C1 segment of cervical spinal cord (tissue), 14 donors: ENCODE measurements at places on chromosomes 1 and 21.

DNA sequence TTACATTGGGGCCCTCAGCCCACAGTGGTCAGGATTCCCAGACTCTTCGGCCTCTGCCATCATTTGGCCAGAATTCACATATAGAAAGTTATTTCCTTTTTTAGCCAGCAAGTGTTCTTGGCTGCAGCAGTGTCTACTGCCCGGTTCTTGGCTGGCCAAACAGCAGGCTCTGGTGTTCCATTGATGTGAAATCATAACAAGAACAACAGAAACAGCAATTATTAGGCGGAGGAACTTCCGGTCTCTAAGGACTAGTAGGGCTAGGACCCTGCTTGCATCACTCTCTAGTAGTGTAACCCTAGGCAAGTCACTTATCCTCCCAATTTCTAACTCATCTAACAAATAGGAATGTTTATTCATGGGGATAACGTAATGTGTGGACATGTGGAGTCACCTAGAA lies 8.7 kb upstream of the GJA5 start:
- no peak for DNase-seq

GRCh38 chr1:203263496-203263895 lies 34.0 kb upstream of the CHIT1 start:
- DNase-seq, result no peak

GRCh38 chr1:18211764-18212163 lies 104.2 kb downstream of the IGSF21 start:
- DNase-seq, result peak; percentile 47

DNA sequence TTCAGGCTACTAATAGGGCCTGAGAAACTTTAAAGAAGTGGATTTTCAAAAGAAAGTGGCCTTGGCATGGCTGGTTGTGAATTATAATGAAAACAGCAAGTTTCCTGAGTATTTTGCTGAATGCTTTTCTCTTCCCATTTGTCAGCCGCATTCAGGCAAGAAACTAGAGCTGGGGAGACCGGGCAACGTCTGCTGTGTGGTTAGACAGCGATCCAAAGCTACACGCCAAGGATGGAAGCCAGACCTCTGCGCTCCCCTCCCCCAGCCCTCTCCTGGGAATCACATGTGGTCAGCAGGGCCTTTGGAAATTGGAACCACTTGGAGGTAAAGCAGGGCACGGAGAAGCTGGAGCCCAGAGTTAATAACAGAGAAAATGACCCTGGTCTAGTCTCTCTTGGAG lies 114.1 kb upstream of the CD34 start:
- no peak for DNase-seq

- DNase-seq, result no peak
These were observed 25.9 kb downstream of the C2CD2 start for GRCh38 chr21:41927727-41928409.

DNA sequence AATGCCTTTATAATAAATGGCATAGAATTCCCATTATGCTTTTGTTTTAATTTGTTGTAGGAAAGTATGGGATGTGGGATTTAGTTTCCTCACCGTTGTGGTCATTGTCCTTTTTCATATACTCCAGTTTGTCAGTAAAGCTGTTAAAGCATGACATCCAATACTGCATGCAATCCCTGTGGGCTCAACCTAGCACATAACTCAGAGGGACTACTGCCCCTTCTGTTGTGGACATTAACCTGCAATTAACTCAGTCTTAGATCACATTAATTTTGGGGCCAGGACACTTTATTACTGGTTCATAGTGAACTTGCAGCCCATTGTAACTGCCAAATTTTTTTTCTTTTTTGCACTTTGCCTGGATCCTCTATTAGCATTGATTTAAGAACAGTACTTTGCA lies 112.5 kb downstream of the DNM3 start:
- DNase-seq, result no peak

- DNase-seq, result no peak
These were observed 46.8 kb upstream of the C1orf198 start for GRCh38 chr1:230915078-230915477.

GRCh38 chr1:201469645-201470074 lies 672 bp upstream of the PHLDA3 start:
- no peak for DNase-seq

- no peak for DNase-seq
These were observed 101.2 kb downstream of the RERE start for GRCh38 chr1:8716238-8716637.

DNA sequence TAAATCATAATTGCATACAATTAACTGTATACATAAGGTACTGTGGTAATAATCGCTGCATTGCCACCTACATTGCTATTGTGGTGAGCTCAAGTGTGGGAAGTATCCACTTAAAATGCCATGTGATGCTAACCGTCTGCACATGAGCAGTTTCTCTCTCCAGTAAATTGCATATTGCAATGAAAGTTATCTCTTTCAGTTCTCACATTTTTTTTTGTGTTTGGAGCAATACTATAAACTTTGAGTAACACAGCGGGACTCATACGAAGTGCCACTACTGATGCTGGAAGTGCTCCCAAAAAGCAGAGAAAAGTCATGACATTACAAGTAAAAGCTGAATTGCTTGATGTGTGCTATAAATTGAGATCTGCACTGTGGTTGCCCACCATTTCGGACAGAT lies 38.5 kb downstream of the DISC1 start:
- no peak for DNase-seq

DNA sequence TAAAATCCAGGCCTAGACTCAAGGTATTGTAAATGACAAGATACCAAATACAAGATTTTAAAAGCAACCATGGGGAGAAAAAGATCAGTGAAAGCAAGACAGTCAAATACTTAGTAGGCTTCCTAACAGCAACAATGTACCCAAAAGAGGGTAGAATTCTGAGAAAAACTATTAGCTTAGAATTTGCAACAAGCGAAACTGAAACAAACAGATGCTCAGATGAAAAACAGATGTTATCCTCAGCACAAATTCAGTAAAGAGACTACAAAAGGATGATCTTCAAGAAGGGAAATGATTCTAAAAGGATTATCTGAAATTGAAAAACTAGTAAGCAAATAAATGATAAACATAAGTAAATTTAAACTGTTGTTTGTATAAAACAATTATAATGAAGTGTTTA lies 40.0 kb downstream of the PDC start:
- DNase-seq, result no peak

GRCh38 chr1:163807331-163808049 lies 485.7 kb downstream of the NUF2 start:
- no peak for DNase-seq

GRCh38 chr1:118488787-118489186 lies 303.8 kb upstream of the SPAG17 start:
- no peak for DNase-seq

GRCh38 chr1:52139817-52140540 lies 1.9 kb upstream of the ZFYVE9 start:
- DNase-seq, result no peak

- no peak for DNase-seq
These were observed 8.8 kb downstream of the SMCP start for GRCh38 chr1:152886758-152887409.

DNA sequence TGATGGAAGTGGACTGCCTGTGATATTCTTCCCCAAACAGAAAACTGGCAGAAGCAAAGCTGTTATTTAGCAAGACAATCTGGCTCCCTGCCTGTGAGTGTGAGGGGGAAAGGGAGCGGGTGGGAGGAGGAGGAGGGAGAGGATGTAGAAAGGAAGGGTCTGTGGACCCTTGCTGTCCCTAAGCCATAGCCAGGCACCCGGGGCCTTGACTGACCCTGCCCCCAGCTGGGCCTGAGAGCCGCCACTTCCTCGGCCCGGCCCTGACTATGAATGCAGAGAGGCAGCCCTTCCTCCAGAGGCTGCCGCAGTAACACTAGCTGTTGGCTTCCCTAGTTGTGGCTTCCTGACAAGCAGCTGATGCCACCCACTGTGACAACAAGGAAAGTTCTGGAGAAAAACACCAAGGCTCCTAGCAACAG lies 13.9 kb downstream of the PLA2G2F start:
- DNase-seq, result peak; percentile 64

DNA sequence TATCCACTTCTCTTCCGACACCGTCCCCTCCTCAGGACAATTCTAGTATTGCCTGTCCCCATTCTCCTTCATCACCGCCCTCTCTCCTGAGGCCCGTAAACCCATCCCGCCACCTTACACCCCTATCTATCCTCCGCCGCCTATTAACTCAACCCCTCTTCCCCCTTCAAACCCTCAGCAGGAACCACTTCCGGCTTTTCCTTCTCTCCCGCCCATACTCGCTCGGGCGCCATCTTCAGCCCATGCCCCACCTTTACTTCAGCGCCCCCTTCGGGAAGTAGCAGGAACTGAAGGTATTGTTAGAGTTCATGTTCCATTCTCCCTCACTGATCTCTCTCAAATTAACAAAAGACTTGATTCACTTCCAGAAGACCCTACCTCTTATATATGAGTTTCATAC lies 31.6 kb downstream of the VN1R5 start:
- no peak for DNase-seq

DNA sequence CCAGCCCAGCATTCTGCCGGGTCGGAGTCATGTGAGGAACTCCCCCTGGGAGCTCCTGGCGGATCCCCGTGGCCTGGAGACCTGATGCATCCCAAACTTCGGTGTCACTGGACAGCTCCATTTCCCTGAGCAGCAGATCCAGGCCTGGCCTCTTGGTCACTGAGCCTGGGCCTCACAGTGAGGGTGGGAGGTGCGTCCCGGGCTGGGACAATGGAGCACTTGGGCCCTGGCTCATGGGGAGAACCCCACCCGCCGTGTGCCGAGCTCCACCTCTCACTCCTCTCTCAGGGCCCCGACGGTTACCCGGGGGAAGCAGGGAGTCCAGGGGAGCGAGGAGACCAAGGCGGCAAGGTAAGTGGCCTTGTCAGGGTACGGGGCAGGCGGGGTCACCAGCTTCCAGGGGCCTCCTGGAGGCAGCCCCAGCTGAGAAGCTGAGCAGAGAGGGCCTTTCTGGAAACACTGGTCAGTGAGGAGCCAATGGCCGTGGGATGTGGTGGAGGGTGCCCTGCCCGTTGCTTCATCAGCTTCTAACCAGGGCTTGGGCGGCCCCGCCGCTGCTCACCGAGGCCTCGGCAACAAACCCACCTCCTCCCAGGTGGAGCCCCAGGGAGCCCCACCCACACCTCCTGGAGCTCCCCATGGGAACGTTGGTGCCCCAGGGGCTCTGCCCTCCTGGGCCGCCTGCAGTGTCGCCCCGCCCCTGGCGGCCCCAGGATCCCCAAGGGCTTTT lies 19.8 kb downstream of the COL6A2 start:
- DNase-seq, result no peak

DNA sequence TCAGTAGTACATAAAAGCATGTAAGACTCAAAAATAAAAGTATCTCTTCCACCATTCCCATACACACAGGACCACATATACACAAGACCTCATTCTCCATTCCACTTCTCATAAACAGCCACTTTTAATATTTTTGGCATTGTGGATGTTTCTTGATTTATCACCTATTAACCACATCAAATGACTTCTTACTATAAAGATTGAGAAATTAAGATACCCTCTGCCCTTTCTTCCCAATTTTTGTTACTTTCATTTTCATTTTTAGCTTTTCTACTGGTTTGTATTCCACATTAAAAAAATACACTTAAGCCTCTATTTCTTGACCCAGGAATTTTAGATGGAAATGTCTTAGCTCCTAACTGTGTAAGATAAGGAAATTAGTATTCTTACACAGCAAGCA lies 22.8 kb downstream of the AKT3 start:
- DNase-seq, result no peak

DNA sequence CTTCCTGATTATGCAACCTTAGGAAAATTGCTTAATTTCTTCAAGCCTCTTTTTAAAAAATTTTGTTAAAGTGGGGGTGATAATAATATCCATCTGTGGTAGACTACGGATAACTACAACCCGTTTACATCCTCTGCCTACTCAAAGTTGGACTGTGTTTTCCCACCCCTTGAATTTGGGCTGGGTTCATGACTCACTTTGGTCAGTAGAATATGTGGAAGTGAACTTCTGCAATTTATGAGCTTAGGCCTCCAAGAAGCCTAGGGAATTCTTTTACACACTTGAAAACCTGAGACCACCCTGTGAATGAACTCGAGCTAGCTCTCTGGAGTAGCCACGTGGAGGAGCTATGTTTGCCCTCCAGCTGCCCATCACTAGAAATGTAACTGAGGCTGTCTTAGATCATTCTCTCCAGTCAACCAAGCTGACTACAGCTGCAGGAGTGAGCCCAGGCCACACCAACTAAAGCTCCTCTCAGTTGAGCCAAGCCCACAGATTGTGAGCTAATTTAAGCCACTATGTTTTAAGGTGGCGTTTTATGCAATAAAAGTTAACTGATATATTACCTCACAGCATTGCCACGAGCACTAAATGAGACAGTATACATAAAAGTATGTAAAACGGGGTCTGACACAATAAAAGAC lies 29.6 kb upstream of the CACHD1 start:
- no peak for DNase-seq

GRCh38 chr1:6329851-6330250 lies 63.7 kb downstream of the ACOT7 start:
- no peak for DNase-seq

DNA sequence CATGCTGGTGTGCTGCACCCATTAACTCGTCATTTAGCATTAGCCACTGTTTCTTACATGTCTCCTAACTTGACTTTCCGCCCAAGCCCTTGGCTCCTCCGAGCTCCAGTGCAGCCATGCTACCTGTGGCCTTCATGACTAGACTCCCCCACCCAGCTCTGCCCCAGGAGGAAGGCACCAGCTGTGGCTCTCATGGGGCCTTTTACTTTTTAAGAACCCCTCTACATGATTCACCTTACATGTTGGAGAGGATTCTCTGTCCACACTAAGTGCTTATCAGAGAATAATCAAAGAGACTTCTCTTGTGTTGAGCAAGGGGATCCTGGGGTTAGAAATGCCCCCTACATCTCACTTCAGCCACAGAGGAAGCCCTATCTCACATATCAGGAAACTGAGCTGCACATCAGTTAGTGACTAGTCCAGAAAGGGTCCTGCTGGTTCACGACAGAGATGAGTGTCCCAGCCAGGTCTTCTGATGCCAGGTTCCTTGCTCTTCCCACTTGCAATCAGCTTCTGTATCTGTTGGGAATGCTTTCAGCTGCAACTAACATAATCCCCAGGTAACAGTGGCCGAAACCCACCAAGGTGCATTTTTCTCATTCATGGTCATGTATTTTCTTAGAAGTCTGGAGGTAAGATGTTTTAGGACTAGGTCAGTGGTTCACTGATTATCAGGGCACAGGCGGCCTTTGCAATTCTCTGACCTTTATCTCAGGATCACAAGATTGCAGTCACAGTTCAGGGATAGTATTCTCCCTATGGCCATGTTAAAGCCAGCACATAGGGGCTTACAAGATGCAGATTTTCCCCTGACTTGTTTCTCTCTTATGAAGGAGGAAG lies 45.9 kb downstream of the KLHDC7A start:
- no peak for DNase-seq

GRCh38 chr1:2604844-2605508 lies 18.4 kb downstream of the PRXL2B start:
- no peak for DNase-seq

- DNase-seq, result no peak
These were observed 70.8 kb downstream of the UBE2T start for GRCh38 chr1:202270871-202271326.

GRCh38 chr1:22383526-22384294 lies 67.9 kb upstream of the ZBTB40 start:
- DNase-seq, result no peak

DNA sequence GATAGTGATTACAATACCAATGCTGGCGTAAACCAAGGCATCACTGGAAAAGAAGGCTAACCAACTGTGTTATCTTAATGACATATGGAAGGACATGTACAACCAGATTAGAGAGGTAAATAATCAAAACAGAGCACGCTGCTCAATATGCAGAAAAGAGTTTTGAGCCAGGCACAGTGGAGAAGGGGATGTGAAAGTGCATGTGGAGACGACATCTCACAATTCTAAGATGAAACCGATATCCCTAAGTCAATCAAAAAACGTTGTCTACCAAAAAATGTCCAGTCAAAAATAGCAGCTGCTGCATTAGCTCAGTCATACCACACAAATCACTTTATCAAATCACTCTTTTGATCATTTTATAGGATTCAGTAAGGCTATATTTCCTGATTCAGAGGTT lies 116.3 kb upstream of the OLIG2 start:
- no peak for DNase-seq
